ENCODE measurements at places on chromosomes 12 and 14.

DNA sequence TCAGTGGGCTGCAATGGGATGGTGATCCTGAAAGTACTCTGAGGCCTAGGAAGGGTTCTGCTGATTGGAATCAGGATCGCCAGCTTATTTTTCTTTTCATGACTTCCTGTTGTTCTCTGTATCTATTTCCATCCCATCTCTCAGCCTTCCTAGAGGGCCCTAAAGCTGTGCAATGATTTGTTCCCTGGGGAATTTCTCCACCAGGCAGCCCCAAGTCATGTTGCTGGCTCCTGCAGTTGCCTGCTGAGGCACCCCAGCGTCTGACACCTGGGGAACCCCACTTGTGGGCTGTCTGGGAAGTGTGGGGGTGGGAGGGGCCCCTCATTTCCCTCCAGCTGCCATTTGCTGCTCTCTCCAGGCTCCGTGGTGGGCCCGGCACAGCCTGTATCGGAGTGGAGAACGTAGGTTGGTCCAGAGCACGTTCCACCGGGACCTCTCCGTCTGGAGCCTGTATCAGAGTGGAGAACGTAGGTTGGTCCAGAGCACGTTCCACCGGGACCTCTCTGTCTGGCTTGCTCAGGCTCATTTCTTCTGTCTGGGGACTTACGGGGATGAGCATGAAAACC, 138.3 kb downstream of the TSPAN9 start:
- no peak for DNase-seq

DNA sequence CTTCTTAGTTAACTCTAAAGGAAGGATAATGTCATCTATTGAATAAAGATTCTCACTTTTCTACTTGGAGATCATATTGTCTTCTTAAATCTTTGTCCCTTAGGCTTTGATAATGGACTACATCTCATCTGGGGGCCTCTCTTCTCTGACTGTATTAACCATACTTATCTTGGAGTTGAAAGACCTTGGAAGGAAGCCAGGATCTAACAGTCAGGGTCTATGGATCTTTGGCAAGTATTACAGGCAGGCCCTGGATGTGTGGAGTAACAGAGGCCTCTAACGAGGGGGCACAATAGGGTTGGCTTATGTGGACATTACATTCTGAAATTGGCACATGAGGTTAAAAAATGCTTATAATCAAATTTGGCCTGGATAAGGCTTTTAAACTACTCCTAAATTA, 513.8 kb downstream of the NRXN3 start:
- no peak for DNase-seq

- no peak for DNase-seq
Observed at GRCh38 chr12:44347145-44347544, 511.3 kb downstream of the TMEM117 start.

DNA sequence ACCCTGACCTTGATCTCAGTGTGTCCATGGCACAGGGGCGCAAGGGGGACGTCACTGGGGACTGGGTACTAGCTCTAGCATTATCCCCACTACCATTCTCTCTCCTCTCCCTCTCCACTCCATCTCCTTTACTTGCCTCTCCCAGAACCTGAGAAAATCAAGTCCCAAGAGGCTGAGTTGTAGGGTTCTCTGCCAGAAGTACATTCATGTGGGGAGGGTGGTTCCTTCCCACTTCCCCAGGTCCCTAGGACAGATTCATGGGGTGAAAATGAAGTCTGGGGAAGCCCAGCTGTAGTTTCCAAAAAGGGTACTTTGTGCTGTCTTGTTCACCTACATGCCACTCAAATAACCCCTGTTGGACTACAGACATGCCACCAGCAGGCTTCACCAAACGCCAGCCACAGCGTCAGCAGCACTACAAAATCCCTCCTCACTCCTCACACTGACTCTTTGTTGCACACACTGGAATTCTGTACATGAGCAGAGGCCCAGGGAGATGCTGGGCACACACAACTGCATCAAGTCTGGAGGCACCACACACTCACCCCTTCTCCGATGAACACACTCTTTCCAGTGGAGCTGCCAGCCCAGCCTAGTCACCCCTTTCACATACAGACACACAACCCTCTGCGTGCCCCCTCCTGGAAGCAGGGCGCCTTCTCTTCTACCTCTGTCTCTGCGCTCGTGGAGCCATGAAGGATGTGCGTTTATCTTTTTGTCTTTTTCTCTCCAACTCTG, 6.9 kb downstream of the RARG start:
- no peak for DNase-seq

DNA sequence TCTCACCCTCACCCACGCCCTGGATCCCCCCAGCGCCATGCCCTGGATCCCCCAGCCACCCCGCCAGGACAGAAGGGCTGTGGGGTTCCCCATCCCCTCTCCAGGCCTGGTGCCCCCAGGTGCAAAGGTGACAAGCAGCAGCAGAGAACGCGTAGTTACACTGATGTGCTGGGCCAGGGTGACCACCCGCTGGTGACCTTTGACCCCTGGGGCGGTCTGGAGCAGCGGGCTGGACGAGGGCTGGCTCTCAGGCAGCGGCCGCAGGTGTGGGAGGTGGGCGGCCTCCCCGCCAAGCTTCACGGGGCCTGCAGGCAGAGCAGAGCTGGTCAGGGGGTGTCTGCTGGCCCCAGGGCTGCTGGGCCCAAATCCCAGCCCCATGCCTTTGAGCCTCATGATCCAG, 40.1 kb downstream of the RFLNA start:
- DNase-seq, result no peak

GRCh38 chr12:111285200-111285599, 83.7 kb downstream of the PHETA1 start:
- DNase-seq, result no peak

DNA sequence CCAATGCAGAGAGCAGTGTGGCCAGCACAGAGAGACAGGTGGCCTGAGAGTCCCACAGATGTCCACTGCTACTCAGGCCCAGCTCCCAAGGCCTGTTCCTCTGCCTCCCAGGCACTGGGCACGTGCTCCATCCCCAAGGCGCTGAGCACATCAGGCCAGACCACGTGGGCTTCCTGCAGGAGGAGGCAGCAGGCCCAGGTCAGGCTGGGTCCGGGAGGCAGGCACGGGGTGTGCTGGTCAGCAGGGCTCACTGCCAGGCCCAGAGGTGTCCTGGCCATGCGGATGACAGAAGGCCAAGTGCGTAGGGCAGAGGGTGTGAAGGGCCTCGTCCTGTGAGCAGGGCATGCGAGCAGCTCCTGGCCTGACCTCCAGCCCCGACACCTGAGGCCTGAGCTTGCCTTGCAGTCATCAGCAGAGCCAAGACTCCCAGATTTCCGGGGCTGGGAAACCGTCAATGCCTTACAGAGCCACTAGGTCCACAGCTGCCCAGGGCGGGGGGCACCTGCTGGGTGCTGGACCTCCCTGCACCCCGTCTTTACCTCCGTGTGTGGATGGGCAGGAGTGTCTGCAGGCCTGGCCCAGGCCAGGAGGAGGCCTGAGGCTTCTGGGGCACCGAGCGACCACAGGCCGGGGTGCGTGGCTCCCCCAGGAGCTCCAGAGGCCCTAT, 14.9 kb downstream of the TRMT61A start:
- no peak for DNase-seq

- no peak for DNase-seq
Observed at GRCh38 chr12:124915239-124916236, 1.1 kb upstream of the UBC start.

DNA sequence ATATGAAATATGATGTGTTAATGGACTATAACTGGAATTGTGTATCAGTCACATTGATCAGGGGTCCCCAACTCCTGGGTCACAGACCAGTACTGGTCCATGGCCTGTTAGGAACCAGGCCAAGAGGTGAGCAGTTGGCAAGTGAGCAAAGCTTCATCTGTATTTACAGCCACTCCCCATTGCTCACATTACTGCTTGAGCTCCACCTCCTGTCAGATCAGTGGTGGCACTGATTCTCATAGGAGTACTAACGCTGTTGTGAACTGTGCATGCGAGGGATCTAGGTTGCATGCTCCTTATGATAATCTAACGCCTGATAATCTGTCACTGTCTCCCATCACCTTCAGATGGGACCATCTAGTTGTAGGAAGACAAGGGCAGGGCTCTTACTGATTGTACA, 72.3 kb downstream of the CDK17 start:
- DNase-seq, result no peak

DNA sequence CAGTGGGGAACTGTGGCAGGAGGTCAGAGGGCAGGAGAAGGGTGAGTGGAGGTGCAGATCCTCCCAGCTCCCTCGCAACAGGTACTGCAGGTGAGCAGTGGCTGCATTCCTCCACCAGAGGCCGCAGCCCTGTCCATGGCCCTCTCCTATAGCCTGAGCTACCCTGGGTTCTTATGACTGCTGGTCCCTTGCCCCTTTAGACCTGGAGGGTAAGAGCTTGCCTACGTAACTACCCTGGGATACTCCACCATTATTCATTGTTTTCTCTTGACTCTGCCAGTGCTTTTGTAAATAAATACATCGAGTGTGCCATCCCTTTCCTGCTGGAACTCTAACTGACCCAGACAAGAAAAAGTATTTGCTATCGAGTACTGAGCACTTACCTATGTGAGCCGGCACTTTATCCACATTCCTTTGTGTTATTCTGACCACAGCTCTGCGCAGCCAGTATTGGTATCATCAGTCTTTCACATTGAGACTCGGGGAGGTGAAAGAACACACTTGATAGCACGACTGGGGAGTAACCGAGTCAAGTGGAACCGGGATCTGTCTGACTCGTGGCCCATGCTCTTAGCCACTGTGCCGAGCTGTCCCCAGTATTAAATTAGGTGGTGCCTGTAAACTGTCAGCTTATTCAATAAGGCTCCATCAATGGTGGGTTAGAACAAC, 38.5 kb downstream of the LTBP2 start:
- no peak for DNase-seq

GRCh38 chr14:66483322-66483721, 2.8 kb upstream of the CCDC196 start:
- DNase-seq, result no peak

DNA sequence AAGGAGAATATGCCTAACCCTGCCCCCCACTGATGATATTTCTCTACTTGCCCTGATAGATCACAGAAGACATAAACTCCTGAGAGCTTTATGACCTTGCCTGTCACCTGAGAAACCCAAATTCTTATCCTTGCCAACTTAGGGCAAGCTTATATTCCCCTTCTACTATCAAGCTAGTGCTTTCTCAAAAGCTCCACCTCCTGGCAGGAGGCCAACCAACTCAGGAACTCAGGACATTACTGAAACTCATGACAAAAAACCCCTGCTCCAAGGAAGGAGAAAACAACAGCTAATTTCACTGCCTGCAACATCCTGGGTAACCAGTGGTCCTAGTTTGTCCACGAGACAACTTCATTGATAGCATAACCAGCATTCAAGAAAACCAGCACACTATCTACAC, 60.9 kb upstream of the FSCB start:
- DNase-seq, result no peak

GRCh38 chr14:78509516-78509915, 339.3 kb downstream of the NRXN3 start:
- no peak for DNase-seq

DNA sequence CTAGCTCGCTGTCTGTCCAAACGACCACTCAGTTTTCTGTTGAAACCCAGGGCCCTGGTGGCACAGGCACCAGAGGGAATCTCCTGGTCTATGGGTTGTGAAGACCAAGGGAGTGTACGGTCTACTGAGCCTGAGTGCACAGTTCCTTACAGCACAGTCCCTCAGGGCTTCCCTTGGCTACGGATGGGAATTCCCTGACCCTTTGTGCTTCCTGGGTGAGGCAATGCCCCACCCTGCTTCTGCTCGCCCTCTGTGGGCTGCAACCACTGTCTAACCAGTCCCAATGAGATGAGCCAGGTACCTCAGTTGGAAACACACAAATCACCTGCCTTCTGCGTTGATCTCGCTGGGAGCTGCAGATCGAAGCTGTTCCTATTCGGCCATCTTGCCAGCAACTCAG, 22.6 kb downstream of the GPHN start:
- no peak for DNase-seq

- no peak for DNase-seq
Observed at GRCh38 chr14:73742520-73743238, 28.5 kb upstream of the PNMA1 start.

GRCh38 chr12:5432011-5432400, at the start of gene NTF3:
NTF3 (plus strand) TSS chr12:5432108; CDS start chr12:5432325, 217 bp downstream.
- DNase-seq, result no peak

DNA sequence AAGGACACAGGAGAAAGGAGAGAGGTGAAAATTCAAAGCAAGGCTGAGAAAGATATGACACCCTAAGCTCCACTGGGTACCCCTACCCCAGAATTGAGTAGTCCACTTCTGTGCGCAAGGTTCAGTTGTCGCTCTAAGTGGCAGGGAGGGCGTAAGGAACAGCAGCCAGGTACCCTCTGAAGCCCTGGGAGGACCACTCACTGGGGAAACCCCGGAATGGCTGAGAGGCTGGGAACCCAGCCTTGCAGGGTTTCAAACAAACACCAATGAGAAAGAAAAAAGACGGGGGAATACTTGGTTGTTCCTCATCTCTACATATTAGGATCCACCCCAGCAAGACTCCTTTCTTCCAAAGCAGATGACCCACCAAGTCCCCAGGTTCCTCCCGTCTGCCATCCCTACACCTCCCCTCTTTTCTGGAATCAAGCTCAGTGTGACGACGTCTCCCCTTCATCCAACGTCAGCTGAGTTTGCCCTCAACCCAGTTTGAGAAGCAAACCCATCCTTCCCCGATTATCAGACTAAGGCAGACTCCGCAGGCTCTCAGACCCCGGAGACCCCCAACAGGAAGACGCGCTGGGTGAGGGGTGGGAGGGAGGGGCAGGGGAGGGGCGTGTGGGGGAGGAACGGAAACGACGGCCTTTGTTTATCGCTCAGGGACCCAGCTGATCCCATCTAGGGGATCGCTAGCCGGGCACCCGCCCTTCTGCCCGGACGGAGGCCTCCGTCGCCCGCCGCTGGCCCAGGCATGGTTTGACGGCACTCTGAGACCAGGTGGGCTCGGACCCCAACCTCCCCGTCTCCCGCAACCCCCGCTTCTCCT, 795 bp downstream of the LMBR1L start:
- no peak for DNase-seq

- no peak for DNase-seq
Observed at GRCh38 chr14:94116701-94117100, 6.2 kb downstream of the IFI27 start.

DNA sequence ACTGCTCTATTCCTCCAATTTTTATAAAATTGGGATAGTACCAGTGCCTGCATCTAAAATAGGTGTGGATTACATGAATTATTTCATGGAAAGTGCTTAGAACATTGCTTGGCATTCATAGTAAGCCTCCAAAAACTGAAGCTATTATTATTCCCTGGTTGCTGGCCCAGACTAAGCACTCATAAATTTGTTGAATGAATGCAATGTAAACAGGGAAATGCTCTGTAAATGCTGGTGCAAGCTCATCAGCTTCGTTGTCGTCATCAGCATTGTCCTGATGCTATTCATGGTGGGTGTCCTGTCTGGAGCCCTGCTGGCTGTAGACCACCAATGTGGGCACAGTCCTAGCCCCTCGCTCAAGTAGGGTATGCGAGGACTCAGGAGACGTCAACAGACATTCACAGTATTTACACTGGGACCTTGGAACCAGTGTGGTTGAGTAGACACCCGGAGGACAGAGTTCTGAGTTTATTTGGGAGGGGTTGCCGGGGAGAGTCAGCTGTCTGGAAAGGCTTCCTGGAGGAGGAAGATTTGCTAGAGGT, 16.5 kb downstream of the BDKRB2 start:
- DNase-seq, result no peak
